CD8-positive, alpha-beta memory T cell (primary cell): ENCODE measurements at places on chromosomes 5 and 9.

GRCh38 chr5:108233617-108234155, 148.2 kb downstream of the FBXL17 start:
- no peak for DNase-seq

GRCh38 chr5:91668261-91668660, 285.1 kb upstream of the ARRDC3 start:
- DNase-seq: no peak

DNA sequence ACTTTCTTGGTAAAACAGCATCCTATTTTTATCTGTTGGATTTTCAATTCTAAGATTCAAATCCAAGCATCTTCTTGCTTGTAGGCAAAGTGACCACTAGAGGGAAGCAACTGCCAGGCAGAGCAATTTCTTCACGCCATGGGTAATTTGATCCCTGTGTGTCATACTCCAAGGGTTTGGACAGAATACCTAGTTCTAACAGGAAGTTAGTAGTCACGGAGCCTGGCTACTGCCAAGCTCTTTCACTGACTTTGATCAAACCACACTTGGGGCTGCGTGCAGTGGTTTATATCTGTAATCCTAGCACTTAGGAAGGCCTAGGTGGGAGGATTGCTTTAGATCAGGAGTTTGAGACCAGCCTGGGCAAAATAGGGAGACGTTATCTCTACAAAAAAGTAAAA, 473.6 kb upstream of the TNC start:
- no peak for DNase-seq

GRCh38 chr5:172716796-172717313, 54.1 kb downstream of the DUSP1 start:
- DNase-seq: peak; percentile 75

DNA sequence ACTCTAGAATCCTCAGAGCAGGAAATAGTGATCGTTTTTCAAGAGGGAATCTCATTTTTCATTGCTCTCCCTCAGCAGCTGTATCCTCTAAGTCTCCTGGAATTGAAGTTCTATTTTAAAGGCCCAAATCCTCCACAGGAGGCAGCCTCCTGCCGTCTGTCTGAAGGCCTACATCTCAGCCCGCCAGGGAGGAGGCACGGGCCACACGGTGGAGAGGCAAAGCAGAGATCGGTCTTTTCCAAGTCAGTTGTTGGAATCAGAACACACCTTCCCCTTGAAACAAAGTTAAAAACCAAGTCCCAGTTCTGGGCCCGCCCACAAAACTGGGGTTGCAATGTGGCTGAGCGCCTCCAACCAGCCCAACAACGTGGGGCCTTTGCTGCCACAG, 68.7 kb downstream of the RAPGEF1 start:
- DNase-seq: no peak
